T-helper 1 cell (primary cell): ENCODE measurements at places on chromosomes 3 and 15.

DNA sequence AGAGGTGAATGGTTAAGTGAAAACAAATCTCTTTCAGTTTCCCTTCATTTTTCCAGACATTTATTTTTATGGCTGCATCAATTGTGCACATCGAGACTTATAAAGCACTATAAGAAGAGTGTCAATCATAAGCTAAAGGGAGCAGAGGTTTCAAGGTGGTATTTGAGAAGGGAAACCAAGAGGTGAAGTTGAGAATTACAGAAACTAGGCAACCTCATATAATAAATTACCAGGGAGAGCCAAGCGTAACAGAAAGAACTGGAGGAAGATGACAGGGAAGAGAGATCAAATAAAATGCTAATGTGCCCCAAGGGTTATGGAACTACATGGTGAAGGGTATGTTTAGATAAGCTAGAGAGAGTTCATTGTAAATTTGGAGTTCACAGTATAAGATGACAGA is 6.3 kb upstream of the CCDC54 start:
- no peak for DNase-seq

GRCh38 chr15:71082803-71083202 is 32.5 kb upstream of the THSD4 start:
- no peak for DNase-seq

DNA sequence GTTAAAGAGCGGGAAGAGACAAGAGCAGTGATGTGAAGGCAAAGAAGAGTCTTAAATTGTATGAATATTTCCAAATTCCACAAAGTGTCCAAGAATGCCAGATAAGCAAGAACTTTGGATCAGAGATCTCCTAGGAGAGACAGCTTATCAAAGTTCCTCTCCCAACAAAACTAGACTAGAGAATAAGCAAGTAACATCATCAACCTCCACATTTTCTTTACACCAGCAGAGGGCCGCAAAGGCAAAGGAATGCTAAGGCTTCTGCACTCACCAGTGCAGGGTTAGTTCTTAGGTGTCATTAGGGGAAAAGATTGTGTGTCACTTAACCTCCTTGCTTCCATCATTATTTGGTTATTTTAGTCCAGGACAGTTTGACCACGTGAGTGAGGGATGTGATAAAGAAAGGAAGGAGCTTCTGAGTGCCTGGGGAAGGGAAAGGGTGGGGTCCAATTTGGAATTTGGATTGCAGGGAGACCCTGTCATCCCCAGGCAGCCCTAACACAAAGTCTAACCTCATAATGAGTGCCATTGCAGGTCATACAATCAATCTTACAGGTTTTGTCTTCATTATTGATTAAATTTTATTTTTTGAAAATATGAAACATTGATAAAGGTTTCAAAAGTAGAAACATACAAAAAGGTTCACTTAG is 7.5 kb upstream of the CMTM6 start:
- DNase-seq: peak; percentile 47

GRCh38 chr3:116469546-116469945 is 24.3 kb upstream of the LSAMP start:
- no peak for DNase-seq

GRCh38 chr3:53705024-53705745 is 141.0 kb downstream of the CHDH start:
- DNase-seq: no peak

DNA sequence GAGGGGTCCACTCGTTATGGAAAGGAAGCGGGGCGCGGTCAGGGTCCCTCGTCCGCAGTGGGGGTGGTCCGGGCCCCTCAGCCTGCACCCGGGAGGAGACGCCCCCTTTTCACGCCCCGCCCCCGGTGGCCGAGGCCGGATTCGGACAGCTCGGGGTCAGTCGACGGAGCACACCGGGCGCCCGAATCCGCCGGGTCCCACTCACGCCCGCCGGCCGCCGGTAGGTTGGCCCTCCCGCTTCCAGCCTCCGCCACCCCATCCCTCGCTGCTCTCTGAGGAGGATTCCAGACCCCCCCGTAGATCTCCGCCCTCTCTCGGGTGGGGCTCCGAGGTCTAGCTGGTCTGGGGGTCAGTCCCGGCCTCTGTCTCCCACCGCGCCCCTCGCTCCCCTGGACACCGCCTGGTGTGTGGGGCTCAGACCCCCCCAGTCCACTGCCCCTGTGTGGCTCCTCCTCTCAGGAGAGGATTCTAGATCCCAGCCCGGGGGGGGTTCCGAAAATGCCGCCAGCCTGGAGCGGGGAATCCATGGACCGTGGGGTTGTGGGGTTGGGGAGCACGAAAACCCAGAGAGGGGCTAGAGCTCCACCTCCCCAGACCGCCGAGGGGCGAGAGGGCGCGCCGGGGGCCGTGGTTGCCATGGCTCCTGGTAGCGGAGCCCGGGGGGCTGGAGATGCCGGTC is 725 bp downstream of the CHL1 start:
- DNase-seq: no peak

GRCh38 chr3:8186213-8186612 is 315.4 kb upstream of the LMCD1 start:
- DNase-seq: no peak

GRCh38 chr3:46986055-46986730 is 6.7 kb downstream of the NBEAL2 start:
- no peak for DNase-seq

DNA sequence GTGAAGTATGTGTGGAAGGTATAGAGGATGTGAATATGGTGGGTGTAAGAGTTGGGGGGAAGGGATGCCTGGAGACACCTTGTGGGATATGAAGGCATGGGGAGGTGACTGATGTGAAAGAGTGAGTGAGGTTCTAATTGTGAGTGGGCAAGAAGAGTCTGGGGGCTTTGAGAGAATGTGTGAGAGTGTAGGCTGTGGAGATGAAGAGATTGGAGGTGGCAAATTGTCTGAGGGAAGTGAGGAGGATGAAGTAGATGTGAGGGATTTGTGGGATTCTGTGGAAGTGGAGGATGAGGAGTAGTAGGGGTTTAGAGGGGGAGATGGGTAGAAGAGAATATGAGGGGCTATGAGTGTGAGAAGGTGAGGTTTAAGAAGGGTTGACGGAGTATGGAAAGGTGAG is 41.6 kb downstream of the ZIC4 start:
- DNase-seq: no peak

DNA sequence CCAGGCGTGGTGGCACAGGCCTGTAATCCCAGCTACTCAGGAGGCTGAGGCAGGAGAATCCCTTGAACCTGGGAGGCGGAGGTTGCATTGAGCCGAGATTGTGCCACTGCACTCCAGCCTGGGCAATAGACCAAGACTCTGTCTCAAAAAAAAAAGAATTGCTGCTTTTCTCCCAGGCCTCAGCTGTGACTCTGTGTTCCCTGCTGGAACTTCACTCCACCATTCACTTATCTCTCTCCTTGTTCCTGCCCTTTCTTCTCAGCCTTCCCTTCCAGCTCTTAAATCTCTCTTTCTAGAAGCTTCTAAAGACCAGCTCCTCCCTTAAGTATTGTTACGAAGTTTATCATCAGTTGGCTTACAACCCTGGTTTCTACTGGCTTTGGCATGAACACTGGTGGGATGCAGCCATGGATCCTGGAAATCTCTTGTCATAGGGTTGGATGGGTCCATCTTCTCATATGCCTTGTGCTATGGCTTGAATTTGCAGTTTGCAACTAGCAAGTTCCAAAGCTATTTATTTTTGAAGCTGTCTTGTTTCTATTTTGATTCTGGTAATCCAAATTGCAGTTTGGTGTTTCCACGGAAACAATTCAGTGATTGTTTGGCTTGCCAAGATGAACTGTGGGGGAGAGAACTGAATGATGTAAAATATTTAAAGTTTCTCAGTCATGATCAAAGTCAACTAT is 10.5 kb downstream of the C3orf62 start:
- DNase-seq: no peak
